ENCODE measurements at places on chromosomes 7 and 10.

DNA sequence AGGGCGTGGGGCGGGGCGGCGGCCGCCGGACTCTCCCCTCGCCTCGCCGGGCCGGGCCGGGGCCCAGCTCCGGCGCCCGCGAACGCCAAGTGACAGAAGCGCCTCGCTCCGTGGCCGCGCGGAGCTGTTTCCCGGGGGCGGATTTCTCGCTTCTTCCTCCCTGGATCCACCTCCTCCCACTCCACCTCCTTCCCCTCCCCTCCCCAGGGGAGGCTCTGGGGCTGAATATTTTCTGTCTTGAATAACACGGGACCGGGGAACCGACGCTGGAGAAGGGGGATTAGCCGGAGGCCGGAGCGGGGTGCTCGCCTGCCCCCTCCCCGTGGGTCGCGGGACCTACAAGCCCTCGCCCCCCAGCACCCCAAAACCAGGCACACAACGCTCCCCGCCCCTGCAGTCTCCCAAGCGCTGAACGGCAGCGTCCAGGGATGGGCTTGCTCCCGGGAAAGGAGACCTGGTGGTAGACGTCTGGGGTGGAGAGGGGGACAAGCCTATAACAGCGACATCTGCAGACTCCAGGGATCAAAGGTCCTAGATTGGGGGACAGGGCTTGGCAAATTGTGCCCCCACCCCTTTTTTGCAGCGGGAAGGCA, at the start of gene ARHGAP21:
ARHGAP21 (minus strand) TSS at position 100 of the 593 bp plus-strand sequence. CDS start 1,988 bp downstream, outside the sequence.
- peak; percentile 64 for DNase-seq

DNA sequence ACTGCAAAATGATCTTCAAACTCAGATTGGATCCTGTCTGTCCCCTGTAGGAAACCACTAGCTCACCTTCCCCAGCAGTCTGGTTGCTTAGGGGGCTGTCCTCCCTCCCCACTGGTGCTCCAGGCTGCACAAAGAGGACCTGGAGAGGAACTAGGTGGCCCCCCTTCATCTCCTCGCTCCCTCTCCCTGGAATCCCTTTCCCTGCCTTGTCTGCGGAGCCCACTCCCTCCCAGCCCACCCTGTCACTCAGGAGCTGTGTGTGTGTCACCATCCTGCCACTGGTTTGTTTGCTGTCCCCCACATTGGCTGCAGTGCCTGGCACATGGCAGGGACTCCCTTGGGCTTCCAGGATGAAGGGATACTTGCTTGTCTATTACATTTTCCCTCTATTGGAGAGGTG, 35.5 kb upstream of the ZMIZ2 start:
- no peak for DNase-seq

- peak; percentile 13 for DNase-seq
These were observed 314.2 kb upstream of the GNAI1 start for GRCh38 chr7:79820387-79820786.

- DNase-seq: peak; percentile 85
These were observed 45.3 kb upstream of the ZNF800 start for GRCh38 chr7:127437837-127438236.

DNA sequence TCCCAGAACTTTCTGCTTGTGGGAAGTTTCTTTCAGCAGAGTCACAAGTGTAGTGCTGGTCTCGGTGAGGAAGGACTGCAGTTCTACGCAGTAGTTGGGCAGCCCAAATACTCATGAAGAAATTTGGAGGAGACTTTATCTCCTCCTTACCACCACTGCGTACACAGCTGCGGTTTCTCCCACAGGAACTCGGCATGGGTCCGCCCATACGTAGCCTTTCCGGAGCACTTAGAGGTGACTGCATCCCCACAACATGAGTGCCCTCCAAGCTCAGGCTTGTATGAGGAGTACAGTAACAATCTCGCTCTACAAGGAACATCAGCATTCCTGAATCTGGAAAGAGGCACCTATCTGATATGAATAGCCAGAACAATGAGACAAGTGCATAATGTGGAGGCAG, 549.2 kb upstream of the SEMA3D start:
- DNase-seq: no peak

GRCh38 chr10:119165171-119166117, at the start of gene SFXN4:
TSS of gene SFXN4 (minus strand) at chr10:119165714. CDS start at chr10:119165647, 67 bp downstream.
- DNase-seq: peak; percentile 10

DNA sequence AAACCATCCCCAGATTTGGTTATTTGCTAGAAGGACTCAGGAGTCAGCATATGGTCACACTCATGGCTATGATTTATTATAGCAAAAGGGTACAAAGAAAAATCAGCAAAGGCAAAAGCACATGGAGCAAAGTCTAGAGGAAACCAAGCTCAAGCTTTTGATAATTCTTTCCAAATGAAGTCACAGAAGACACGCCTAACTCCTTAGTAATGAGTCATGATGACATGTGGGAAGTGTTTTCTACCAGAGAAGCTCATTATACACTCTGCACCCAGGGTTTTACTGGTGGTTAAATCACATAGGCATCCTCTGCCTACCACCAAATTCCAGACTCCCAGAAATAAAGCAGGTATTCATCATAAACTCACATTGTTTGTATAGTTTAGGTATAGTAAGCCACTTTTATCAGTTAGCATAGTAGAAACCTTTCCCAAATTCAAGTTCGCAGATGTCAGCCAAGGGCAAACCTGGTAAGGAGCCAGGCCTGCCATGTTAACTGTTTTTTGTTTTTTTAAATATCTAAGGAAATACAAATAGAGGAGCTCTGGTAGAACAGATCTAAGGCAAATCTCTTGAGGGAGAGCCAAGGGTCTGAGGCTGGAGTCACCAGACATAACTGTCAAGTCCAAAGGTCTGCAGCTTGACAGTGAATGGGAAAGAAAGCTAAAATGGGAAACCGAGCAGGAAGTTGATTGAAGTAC, 15.4 kb upstream of the HIBADH start:
- DNase-seq: peak; percentile 96

GRCh38 chr7:10793995-10794775, 179.5 kb upstream of the PHF14 start:
- peak; percentile 3 for DNase-seq

DNA sequence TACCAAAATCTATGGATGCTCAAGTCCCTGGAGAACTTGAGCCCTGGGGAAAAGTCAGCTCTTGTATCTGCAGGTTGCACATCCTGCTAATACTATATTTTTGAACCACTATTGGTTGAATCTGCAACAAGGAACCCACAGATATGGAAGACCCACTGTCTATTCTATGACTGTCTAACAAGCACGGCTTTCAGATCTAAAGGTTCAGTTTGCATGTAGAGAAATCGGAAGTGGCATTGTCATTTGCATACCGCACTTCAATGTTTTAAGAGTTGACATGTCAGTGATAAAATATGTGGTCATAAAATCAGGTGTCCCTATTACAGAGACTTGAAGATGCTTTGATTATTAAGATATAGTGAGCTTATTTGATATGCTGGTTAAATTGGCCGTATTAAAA, 95.6 kb downstream of the MALRD1 start:
- no peak for DNase-seq

DNA sequence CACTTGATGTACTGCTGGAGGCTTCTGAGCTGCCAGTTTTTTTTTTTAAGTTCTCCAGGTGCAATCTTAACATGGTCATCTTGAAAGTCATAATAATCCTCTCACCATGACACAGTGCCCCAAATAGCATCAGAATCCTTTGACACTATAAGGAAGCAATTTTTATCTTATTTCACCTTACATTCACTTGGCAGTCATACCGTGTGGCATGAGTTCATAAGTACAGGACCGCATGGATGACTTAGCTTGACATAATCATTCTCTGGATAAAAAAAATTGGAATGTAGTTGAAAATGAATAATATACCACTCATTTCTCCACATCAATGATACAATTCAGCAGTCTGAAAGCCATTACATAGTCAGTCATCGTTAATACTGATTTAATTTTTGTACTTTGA, 25.6 kb upstream of the TMEM196 start:
- DNase-seq: peak; percentile 31

- DNase-seq: no peak
These were observed 8.3 kb upstream of the PRKAG2 start for GRCh38 chr7:151885202-151885580.

GRCh38 chr10:52394246-52394645, 80.2 kb downstream of the DKK1 start:
- no peak for DNase-seq

- no peak for DNase-seq
These were observed 1.9 kb downstream of the ACSL5 start for GRCh38 chr10:112375721-112376395.

DNA sequence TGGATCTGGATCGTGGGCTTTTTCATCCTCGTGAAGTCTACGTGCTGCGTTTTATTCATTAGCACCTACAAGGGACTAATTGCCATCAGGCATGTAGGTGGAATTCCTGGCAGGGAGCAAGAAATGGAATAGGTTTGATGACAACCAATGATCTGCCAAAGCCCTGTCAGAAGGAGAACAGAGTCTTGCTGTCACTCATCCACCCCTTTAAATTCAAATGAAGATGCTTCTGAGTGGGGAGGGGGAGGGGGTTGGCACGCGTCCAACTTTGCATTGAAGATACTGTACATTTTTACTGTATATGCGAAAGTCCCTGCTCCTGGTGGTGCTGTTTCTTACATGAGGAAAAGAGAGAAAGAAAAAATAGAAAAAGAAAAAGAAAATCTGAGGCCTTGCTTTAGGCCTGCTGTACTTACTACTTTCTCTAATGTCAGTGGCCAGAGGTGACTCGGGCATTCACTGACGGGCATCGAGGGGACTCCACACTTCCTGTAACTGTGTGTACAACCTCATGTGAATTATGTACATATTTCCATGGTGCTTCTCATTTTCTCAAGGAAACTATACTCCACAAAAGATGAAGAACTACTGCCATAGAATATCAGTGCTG, 569.1 kb downstream of the INHBA start:
- no peak for DNase-seq

DNA sequence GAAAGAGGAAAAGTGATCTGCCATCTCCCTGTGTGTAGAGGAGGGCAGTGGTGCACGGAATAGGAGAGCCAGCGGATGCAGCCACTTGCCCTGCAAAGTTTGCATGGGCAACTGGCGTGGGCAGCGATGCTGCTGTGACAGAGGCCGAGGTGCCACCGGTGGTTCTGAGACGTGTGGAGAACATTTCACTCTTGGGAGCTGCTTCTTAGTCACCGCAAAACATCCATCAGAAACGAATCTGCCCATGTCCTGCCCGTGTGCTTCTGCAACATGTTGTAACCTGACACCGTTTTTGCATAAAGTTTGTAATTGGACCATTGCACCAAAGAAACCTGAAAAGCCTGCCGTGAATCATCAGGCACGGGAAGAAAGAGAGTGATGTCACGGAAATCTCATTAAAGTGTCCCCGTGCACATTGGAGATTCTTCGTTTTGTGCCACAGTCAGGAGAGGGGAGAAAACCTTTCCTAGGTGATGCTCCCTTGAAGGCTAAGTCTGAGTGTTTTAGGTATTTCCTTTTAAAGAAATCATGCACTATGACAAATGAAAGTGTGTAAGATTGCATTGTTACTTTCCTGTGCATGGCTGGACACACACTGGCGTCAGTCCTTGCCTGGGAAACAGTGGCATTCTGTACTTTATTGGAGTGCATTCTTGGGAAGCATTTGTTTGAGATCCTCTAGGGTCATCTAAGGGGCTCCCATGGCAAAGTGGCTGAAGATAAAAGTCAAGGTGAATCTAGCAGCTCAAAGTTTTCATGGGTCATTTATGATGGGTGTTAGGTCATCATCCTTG, 302.6 kb downstream of the KLF6 start:
- peak; percentile 99 for DNase-seq

DNA sequence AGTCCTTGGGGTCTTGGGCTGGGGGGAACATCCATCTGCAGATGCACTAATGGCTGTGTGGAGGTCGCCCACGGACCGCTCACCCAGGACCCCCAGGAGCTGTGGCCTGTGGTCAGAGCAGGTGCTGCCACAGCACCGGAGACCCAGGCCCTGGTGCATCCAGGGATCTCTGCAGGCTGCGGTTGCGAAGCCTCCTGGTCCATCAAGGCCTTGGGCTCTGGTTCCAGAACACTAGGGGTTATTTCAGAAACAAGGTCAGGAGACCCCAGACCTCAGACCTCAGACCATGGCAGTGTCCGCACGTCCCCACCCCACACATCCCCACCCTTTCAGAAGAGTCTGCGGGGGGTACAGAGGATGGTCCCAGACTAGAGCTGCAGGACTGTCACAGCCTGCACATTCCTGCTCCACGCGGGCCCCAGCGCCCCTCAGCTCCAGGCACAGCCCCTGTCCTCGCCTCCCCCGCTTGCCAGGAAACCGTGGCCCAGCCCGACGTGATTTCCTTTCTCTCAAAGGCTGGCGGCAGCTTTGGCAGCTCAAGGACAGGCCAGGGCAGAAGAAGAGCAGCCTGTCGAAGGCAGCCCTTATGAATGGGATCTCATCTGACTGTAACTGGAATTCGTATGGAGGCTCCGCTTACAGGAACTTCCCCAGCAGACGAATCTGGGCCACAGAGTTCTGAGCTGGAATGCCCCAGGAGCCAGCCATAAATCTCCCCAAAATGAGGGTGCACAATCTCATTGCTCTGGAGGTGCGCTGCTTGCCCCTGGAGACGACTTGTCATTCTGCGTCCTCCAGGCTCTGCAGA, 136.2 kb upstream of the RET start:
- no peak for DNase-seq

DNA sequence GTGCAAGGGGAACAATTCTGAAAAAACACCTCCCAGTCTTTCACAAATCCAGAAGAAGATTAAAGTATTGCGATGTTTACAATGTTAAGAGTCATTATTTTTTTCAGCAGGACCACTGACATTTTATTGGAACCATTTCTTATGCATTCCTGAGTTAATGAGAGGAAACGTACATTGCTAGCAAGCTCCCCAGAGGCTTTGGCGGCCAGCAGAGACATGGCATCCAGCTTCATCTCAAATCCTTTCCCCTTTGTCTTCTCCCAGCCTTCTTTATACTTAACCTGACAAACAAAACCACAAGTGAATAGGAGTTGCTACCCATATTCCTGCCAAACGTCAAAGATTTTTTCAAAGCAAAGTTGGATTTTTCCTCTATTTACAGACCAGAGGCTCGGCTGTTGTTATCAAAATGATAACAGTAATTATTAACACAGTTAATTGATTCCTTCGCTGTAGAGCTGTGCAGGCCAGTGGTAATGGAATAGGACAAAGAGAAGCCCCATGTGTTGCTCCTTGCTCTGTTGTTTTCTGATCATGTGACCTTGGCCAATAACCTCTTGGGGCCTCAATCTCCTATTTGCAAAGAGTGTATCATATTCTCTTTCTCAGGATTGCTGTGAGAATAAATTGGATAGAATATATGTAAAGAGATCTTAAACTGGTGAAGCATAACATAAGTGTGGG, 32.0 kb downstream of the NRAP start:
- DNase-seq: no peak

GRCh38 chr7:150465414-150465813, 15.0 kb downstream of the GIMAP8 start:
- DNase-seq: peak; percentile 91

DNA sequence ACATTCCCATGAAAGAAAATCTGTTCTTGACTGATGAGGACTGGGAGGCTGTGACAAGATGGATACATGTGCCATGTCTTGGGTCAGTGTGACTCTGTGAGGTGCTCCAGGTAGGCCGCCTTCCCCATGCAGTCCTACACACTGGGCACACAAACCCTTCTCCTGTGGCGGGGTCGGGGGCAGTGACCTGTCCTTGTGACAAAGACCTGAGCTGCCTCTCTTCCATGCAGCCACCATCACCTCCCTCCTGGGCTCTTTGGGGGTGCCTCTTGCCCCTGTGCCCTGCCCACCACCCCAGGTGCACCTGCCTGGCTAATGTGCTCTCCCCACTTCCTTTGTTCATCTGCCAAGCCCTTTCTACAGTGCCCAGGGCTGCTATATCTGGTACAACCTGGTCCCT, 35.7 kb upstream of the DMBT1 start:
- DNase-seq: no peak
